Pancreas (tissue), 10 donors: ENCODE measurements at places on chromosomes 11 and 22.

DNA sequence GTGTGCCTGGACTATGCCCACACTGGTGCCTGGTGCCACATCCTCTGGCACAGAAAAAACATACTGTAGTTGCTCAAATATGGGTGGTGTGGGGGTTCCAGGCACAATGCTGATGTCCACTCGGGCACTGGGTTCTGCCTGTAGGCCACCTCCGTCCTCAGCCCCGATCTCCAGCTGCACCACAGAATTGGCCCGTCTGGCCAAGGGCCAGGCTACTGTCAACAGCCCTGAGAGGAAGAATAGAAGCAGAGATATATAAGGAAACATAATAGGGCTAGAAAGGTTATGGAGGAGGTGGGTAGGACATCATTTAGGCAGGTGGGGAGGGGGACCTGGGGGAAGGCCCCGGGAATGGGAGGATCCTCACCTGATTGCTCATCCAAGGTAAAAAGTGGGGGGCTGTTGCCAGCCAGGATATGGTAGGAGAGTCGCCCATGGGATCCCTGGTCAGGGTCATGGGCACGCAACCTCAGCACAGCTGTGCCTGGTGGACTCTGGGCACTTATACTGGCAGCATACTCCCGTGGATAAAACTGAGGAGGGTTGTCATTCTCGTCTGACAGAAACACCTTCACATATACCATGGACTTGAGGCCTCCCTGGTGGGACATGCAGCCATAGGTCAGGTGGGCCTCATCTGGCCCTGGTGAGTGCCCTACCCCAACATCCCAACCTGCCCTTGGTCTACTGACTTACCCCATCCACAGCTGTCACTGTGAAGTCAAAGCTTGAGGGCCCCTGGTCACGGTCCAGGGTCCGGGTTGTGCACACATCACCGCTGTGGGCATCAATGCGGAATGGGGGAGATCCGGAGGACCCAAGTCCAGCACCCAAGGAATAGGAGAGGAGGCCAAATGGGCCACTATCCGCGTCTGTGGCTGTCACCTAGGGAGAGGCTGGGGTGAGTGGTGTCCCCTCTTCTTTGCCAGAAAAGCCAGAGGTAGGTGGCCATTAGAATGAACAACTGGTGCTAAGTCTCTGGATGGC, 14.5 kb upstream of the TPP1 start:
- no peaks in the 10 kb centered on the region for H3K4me1 ChIP-seq
- H3K27me3 ChIP-seq, result no peaks in the 10 kb centered on the region
- H3K27ac ChIP-seq, result peak overlapping the region; percentile 67
- H3K4me3 ChIP-seq, result no peak overlapping the region
- no peaks in the 10 kb centered on the region for H3K36me3 ChIP-seq

DNA sequence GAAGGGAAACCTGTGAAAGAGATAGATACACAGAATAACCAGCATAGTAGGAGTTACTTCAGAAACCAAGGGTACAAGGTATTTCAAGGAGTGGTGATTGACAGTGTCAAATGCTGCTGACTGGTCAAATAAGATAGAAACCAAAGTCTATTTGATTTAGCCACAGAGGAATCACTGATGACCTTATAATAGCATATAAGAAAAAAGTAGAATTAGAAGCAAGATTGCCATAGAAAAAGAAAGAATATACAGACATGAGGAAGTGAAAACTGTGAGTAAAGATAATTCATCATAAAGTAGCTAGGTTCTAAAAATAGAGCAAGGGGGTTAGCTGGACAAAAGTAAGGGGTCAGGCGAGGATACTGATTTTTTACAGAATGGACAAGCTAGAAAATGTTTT, 14.2 kb downstream of the ZBTB44 start:
- no peak overlapping the region for H3K27ac ChIP-seq
- no peaks in the 10 kb centered on the region for H3K4me1 ChIP-seq
- no peak for DNase-seq
- no peak overlapping the region for H3K4me3 ChIP-seq
- H3K36me3 ChIP-seq, result no peaks in the 10 kb centered on the region

GRCh38 chr11:45982656-45983470, 60.4 kb downstream of the LARGE2 start:
- no peak for DNase-seq
- no peak overlapping the region for H3K27ac ChIP-seq
- no peak overlapping the region for H3K4me3 ChIP-seq
- no peaks in the 10 kb centered on the region for H3K27me3 ChIP-seq

- DNase-seq, result no peak
- peaks cover 15% of the 10 kb centered on the region for H3K4me1 ChIP-seq
- H3K27ac ChIP-seq, result no peak overlapping the region
- H3K36me3 ChIP-seq, result no peaks in the 10 kb centered on the region
- no peak overlapping the region for H3K4me3 ChIP-seq
Measured at GRCh38 chr11:59865031-59865430, 1.3 kb downstream of the TCN1 start.

DNA sequence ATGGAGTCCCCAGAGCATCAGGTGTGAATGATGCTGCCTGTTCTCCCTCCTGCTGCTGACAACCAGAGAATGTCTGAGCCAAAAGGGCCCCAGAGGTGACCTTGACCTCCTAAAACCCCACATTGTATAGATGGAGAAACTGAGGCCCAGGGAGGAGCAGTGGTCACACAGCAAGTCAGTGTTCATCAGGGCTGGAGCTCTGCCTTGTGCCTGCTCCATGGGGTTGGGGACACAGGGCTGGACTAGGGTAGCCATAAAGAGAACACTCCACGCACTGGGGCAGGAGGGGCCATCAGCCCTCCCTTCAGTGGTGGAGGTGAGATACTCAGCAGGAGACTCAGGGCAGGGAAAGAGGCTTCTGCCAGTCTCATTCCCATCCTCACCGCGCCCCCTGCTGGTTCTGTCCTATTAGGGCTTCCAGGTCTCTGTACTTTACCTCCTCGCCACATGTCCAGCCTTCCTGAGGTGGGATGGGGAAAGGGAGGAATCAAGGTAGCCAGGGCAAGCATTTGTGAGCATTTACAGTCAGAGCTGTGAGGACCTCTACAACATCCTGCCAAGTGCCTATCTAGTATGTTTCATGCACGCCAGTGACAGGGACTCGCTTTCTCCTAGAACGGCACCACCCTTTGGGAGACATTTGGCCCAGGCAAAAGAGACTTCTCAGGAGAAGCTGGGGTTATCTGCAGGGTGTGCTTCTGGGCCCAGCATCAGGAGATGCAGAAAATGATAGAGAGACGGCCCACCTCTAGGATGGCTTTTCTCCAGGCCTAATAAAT, 43.2 kb downstream of the NEU3 start:
- H3K27me3 ChIP-seq, result no peaks in the 10 kb centered on the region
- peak; percentile 83 for DNase-seq
- H3K36me3 ChIP-seq, result no peaks in the 10 kb centered on the region
- no peak overlapping the region for H3K4me3 ChIP-seq

DNA sequence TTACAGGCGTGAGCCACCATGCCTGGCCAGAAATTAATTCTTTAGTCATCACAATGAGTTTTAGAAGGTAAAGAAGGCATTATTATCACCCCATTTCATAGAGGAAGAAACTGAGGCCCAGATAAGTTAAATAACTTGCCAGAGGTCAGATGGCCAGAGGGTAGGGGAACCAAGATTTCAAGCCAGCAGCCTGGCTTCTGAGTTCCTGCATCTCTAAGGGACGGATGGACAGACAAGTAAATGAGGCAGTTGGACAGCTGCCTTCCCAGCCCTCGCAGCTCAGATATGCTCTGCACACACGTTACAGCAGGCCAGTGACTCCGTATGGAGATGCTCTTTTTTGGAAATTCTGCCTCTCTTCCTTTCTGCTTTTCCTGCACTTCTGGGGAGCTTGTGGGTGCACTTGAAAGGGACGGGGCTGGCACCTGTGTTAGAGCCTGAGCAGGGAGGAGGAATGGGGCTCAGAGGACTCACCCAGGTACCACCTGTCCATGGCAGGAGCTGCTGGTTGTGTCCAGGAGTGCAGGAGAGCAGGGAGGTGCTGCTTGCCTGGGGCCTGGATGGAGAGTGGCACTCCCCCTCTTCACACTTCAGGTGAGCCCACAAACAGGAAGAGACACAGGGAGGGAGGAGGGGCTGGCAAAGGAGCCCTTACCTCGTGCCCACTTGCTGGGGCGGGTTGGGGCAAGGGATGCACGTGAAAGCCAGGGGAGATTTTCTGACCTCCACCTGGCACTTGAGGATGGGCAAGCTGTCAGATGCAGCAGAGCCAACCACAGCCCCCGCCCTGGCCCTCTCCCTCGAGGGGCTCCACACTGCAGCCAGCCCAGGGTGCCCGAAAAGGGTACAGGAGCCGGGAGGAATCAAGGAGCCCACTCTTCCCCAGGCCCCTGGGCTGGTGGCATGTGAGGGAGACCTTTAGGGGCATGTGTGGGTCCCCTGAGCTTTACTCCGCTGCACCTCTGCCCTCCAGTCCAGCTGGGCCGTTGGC, 3.3 kb upstream of the FXYD2 start:
- H3K36me3 ChIP-seq, result no peaks in the 10 kb centered on the region
- no peak for DNase-seq
- H3K4me3 ChIP-seq, result no peak overlapping the region

DNA sequence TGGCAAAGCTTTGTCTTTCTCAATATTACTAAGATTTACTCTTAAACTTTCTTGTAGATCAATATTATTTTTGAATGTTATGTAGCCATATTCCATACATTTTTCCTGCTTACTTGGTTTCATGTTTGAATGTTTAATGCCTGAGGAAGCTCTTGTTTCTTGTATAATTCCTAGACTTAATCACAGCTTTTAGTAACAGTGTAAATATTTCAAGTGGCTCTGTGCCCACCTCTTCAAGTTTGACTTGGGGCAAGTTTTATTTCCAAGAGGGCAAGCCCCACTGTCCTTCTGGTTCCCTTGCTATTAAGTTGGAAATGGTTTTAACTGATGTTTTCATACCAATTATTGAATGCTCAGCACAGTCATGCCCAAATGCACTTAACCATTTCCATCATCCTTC, 1004.1 kb downstream of the OPCML start:
- H3K27me3 ChIP-seq, result no peaks in the 10 kb centered on the region
- H3K4me1 ChIP-seq, result no peaks in the 10 kb centered on the region
- no peak for DNase-seq
- no peak overlapping the region for H3K27ac ChIP-seq
- H3K36me3 ChIP-seq, result no peaks in the 10 kb centered on the region

- DNase-seq, result no peak
- no peaks in the 10 kb centered on the region for H3K4me1 ChIP-seq
- H3K36me3 ChIP-seq, result no peaks in the 10 kb centered on the region
- no peaks in the 10 kb centered on the region for H3K27me3 ChIP-seq
Measured at GRCh38 chr11:93498641-93499040, 44.5 kb downstream of the SMCO4 start.

DNA sequence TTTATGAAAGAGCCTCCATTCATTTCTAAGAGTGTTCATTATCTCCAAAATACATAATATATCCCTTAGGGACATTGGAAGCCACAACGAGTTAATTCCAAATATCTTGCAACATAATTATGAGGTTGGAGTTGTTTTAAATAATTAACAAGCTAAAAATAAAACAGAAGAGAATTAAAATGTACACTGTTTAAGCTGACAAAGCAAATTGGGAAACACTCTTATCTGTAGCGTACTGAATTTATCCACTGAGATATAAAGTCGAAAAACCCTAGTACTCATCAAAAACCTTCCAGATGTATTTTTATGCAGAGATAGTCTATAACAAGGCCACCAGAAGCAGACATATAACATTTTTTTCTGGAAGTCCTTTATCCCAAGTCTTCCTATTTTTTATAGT, 6.3 kb upstream of the OR5B2 start:
- no peaks in the 10 kb centered on the region for H3K36me3 ChIP-seq
- no peak overlapping the region for H3K27ac ChIP-seq
- no peaks in the 10 kb centered on the region for H3K27me3 ChIP-seq
- DNase-seq, result no peak

DNA sequence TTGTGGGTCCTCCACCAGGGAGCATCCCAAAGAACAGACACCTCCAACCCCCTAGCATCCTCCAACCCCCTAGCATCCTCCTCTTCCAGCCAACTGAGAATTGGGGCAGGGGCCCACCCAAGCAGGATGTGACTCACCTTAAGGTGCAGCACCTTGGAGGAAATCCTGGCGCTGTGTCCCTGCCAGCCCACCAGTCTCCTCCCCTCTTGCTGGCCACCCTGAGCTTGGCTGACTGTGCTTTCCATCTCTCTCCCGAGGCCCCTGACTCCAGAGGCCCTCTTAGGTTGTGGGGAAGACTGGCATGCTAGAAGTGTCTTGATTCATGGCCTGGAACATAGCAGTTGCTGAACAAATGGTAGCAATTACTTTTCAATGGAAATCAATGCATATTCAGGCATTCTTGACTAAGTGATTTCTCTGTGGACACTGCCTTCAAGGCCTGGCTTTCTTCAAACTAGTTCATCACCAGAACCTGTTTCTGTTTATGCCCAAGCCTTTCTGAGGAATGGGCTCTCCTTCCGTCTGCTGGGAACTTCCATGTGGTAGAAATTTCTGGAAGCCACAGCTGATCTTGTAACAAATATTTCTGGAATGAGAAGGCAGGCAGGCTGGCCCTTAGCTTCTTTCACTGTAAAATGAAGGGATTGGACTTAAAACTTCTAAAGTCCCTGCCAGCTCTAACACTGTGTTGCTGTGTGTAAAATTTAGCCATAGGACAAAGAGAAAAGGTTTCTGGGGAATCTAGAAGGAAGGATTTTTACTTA, 60.5 kb downstream of the CEP164 start:
- no peak overlapping the region for H3K4me3 ChIP-seq
- DNase-seq, result no peak
- no peaks in the 10 kb centered on the region for H3K27me3 ChIP-seq
- no peak overlapping the region for H3K27ac ChIP-seq
- H3K4me1 ChIP-seq, result no peaks in the 10 kb centered on the region

- no peaks in the 10 kb centered on the region for H3K36me3 ChIP-seq
- peaks cover 3% of the 10 kb centered on the region for H3K4me1 ChIP-seq
- no peak for DNase-seq
- H3K4me3 ChIP-seq, result no peak overlapping the region
- H3K27ac ChIP-seq, result peak overlapping the region; percentile 80
- no peaks in the 10 kb centered on the region for H3K27me3 ChIP-seq
Measured at GRCh38 chr11:102267609-102268008, 49.7 kb upstream of the BIRC3 start.

- no peak overlapping the region for H3K27ac ChIP-seq
- H3K27me3 ChIP-seq, result no peaks in the 10 kb centered on the region
Measured at GRCh38 chr22:47787501-47788227, 1025.2 kb downstream of the TBC1D22A start.

GRCh38 chr11:118007040-118007439, 20.8 kb downstream of the IL10RA start:
- DNase-seq, result no peak
- no peaks in the 10 kb centered on the region for H3K36me3 ChIP-seq
- H3K4me3 ChIP-seq, result no peak overlapping the region
- no peaks in the 10 kb centered on the region for H3K4me1 ChIP-seq
- H3K27ac ChIP-seq, result no peak overlapping the region
- H3K27me3 ChIP-seq, result no peaks in the 10 kb centered on the region
